CD4-positive, alpha-beta T cell (primary cell): ENCODE measurements at places on chromosomes 16 and 17. TPM values are rescaled to one million over a fixed set of nuclear protein-coding genes. Genes with fewer than 3 reads are reported as not detected.

The METTL26 gene
- 39.5 TPM for total RNA-seq

The ZFP3 gene
- total RNA-seq: 2.4 TPM

The KRT40 gene
- not detected for total RNA-seq

The MCRIP1 gene
- total RNA-seq: 37.7 TPM

The SPATA22 gene
- total RNA-seq: 0.80 TPM

The EFNB3 gene
- not detected for total RNA-seq

The BCKDK gene
- total RNA-seq: 4.3 TPM

The TBC1D3C gene
- not detected for total RNA-seq

The CNGB1 gene
- total RNA-seq: not detected

- no peak for DNase-seq
Observed at GRCh38 chr16:60304720-60305119, 1570.6 kb upstream of the GOT2 start.

- peak; percentile 88 for DNase-seq
Observed at GRCh38 chr17:81484195-81484979, 28.2 kb downstream of the ACTG1 start.

GRCh38 chr17:17051380-17051779, 9.1 kb downstream of the MPRIP start:
- DNase-seq: peak; percentile 22

GRCh38 chr17:9553181-9553580, 22.4 kb downstream of the STX8 start:
- no peak for DNase-seq

DNA sequence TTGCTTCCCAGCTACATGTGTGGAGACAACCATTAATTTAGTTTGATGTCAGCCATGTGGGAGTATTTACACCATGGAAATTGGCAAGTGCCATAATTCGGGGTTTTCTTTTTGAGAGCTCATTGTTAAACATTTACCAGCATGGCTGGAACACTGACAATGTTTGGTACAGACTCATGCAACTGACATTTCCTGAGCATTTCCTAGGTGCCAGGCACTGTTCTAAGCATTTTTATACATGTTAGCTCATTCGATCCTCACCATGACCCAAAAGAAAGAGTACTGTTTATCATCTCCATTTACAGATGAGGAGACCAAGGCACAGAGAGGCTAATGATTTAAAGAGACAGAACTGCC, 86.9 kb downstream of the FOXL1 start:
- no peak for DNase-seq

DNA sequence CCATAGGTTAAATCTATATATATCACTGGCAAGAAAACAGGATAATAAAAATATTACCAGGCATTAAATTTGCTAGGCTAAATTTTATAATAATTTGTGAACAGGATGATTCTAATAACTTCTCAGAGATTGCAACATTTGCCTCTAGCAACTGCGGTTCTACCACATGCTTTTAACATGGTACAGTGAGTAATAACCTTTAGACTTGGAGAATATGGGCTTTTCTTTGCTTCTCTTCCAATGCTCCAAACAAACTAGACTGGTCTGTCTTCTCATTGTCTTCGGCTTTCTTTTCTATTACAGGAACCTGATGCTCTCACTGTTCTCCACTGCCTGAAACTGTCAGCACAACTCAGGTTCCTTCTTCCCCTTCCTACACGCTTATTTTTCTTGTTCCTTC, 80.6 kb downstream of the CA4 start:
- DNase-seq: no peak

DNA sequence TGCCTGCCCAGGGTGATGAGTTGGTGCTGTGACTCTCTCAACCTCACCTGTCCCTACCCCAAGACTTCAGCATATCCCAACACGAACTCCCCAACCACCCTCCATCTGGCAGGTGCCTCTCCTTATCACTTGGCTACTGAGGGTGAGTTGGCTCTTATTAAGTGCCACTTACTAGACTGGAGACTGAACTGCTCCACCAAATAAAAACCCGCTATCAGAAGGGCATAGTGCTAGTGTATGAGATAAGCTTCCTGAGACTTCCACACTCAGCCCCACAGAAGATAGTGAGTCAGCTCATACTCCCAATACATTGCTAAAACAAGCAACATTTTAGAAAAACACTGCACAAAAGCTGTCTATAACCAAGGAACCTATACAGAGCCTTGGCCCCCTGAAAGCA, 16.0 kb upstream of the CCL18 start:
- DNase-seq: no peak

DNA sequence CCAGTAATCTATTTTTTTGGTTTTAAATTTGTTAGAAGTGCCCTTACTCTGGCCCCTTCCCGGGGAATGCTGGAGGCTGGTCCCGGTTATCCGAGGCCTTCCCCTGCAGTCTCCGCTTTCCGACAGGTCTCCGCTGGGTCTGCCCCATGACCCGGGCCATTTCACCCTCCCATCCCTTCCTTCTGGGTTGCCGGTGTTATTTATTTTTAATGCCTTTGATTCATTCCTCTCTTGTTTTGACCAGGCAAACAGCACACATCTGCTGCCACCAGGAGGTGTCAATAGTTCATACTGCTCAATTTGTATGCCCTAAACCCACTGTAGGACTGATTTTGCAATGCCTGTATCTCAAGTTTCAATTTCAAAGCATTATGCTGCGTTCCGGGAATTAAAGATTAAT, 113.2 kb upstream of the IRX5 start:
- DNase-seq: no peak

DNA sequence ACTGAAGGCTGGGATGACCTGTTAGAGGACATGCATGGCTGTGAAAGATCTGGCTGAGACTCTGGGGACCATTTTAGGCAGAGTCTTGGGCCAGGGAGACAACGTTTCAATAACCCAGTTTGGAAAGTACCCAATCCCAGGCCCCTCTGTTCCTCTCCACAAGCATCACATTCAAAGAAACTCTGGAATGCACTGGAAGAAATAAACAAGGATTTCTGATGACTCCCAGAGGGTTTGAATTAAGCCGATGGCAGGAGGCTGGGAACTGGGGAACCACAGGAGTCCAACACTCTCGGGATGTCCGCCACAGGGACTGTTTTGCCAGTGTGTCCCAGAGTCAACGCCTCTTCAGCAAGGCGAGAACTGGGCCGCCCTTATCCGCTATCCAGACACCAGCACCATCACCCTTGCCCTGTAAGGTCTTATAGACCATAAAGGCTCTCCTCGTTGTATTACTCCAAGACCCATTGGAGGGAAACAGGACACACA, 3.3 kb downstream of the PMP22 start:
- DNase-seq: no peak

- DNase-seq: no peak
Observed at GRCh38 chr17:79298799-79299198, 224.2 kb downstream of the ENGASE start.

GRCh38 chr16:67000384-67001351, 12.3 kb downstream of the CES4A start:
- DNase-seq: peak; percentile 66

DNA sequence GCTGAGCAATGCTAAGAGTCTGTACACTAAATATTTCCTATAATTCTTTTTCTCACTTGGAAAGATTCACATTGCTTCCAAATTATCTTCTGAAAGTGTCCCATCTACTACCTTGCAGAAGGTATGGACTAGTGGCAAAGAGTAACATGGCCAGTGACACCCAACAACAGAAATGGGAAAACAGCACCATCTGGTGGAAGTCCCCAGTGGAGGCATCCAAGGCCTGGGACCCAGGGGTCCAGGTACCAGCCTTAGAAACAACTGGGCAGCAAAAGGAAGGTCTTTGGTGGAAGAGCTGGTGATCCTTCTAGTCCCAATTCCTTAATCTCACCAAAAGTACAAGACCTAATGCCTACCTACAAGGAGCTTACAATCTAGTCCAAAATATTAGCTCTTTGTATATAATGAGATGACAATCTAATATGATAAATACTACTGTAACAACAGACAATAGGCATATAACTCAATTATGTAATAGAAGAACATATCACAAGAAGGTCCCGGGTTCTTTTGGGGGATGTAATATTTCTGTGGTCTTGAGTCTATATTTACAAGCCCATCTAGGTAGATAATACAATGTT, 55.3 kb downstream of the SKAP1 start:
- peak; percentile 58 for DNase-seq

DNA sequence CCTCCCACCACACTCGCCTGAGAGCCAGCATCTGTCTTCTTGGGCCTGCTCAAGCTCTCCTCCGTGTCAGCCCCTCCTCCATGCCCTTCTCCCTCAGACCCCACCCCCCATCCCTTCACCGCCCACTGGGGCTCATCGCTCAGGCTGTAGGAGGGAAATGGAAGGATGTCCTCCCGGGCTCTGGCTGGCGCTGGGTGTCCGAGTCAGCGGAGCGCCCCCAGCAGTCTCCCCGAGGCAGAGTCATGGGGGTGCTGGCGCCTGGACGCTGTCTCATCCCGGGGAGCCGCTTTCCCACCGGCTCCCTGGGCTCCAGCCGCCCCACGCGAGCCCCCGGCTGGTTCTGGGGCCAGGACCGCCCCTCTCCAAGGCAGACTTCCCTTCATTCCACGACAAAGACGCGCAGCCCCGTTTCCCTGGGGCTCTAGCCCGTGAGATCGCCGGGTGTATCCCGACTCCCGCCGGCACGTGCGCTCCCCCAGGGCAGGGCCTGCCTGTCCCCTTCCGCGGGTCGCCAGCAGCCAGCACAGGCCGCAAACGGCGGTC, 428 bp upstream of the ANTKMT start:
- DNase-seq: no peak

GRCh38 chr17:29566473-29567303, at the start of gene ABHD15:
Gene ABHD15 (minus strand): TSS chr17:29567037. CDS start chr17:29566966, 71 bp downstream.
- peak; percentile 35 for DNase-seq

- no peak for DNase-seq
Observed at GRCh38 chr17:48604770-48605329, at the start of gene HOXB6. Gene HOXB6 (minus strand): TSS chr17:48604986. CDS start chr17:48598150, 6,836 bp downstream.

- no peak for DNase-seq
Observed at GRCh38 chr16:81647527-81647926, 131.6 kb upstream of the PLCG2 start.

DNA sequence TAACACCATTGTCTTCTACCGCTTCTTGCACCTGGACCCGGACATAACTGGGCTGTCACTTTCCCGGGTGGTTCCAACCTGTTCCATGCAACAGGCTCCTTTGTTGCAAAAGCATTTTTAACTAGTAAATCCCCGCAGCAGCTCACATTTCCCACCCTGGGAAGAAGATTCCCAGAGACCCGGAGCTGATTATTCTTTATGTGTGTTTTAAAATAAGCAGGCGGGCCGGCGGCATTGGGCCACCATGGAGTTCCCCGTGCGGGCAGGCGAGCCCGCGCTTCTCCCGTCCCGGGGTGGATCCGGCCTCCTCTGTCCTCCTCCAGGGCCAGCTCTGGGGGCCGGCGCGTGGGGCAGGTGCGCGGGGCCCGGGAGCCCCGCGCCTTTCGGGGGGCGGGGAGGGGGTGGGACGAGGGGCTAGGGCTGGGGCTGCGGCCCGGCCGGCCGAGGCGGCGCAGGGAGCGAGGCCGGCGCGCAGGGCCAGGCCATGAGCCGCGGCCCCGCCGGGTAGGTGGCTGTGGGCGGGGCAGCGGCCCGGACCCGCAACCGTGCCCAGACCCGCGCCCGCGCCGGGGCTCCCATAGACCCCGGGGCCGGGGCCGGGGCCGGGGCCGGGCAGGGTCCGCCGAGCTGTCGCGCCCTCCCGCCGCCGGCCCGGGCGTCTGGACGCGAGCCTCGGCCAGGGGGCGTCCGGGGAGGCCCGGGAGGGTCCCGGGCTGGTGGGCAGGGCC, 1.7 kb downstream of the CRAMP1 start:
- DNase-seq: no peak

GRCh38 chr17:71938340-71939010, 182.3 kb upstream of the SOX9 start:
- DNase-seq: no peak

DNA sequence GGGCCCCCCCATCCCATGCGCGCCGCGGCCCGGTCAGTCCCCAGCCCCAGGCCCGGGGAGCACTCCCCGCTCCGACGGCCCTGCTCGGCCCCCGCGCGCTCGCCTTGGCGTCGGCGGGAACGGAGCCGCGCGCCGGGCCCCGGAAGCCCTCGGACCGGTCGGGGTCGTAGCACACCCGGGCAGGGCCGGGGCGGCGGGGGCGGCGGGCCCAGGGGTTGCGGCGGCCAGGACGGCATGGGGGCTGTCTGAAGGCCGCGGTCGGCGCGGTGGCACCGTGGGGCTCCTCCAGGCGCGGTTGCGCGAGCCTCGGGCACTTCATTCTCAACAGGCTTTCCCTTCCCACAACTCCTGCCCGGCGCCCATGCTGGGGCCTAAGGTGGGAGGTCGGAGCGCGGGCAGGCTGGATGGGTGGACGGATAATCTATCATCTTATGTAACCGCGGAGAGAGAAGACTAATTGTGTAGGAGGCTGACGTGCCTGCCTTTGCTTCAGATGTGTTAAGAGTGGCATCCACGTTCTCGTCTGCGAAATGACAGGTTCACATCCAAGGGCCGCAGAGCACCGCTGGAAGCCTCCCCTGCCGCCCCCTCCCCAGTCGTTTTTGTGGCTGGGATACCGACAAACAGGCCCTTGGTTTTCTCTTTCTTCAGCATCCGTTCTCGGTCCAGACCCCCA, 708 bp downstream of the BAIAP2 start:
- no peak for DNase-seq

DNA sequence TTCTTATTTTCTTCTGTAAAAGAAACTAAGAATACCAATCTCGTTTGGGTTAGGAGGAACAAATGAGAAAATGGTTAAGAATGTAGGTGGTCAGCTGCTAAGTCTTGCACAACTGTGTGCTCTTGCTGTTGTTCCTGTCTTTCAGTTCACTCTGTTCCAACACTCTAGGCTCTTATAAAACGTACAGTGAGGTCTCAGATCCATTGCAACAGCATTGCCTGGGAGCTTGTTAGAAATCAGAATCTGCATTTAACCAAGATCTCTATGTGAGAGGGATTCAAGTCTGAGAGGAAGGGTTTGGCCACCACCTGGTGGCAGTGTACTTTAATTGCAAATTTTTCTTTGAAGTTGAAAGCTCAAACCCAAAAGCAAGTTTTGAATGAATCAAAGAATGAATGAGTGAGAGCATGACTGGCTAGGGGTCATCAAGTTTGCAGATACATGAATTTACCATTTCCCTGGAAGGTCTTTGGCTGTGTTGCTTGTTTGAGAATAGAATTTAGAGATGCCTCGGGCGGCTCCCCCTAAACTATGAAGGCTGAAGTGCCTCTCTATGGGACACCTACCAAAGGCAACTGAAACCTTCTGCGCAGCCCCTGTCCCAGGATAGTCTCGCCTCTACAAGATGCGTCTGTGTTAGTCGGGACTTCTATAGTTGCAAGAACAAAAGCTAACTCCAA, 2.5 kb downstream of the ALOX15B start:
- DNase-seq: no peak

- no peak for DNase-seq
Observed at GRCh38 chr16:1610899-1611632, 806 bp downstream of the IFT140 start.

- no peak for DNase-seq
Observed at GRCh38 chr16:81117436-81117835, 21.2 kb upstream of the GCSH start.

DNA sequence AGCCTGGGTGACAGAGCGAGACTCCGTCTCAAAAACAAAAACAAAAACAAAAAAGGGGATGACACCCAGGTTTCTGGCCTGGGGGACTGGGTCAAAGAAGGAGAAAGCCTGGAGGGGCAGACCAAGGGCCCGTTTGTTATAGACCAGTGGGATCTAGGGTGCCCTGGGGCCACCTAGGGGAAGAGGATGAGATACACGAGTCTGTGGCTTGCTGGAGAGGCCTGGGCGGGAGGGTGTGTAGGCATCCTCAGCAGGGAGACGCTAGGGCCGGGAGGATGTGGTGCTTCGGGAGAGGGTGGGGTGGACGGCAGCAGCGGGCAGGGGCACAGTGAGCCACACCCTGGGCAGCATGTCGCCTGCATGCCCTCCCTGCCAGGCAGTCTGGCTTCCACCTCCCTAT, 17.1 kb upstream of the CRK start:
- DNase-seq: peak; percentile 53
